Calu3 (cell line): ENCODE measurements at places on chromosomes 7 and 10.

DNA sequence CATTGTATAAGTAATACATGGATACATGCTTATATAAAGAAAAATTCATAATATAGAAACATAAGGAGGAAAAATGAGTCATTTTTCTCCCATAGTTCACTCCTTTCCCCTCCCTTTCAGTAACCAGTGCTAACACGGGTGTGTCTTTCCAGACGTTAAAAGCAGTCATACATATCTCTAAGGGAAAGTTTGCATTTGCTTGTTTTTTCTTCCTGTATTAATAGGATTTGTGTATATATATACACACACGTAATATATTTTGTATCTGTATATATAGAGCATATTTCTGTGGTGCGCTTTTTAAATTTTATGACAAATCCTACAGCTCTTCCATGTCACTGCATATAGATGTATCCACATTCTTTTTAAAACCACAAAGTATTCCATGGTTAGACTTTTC is 78.8 kb downstream of the RALA start:
- no peak for DNase-seq

DNA sequence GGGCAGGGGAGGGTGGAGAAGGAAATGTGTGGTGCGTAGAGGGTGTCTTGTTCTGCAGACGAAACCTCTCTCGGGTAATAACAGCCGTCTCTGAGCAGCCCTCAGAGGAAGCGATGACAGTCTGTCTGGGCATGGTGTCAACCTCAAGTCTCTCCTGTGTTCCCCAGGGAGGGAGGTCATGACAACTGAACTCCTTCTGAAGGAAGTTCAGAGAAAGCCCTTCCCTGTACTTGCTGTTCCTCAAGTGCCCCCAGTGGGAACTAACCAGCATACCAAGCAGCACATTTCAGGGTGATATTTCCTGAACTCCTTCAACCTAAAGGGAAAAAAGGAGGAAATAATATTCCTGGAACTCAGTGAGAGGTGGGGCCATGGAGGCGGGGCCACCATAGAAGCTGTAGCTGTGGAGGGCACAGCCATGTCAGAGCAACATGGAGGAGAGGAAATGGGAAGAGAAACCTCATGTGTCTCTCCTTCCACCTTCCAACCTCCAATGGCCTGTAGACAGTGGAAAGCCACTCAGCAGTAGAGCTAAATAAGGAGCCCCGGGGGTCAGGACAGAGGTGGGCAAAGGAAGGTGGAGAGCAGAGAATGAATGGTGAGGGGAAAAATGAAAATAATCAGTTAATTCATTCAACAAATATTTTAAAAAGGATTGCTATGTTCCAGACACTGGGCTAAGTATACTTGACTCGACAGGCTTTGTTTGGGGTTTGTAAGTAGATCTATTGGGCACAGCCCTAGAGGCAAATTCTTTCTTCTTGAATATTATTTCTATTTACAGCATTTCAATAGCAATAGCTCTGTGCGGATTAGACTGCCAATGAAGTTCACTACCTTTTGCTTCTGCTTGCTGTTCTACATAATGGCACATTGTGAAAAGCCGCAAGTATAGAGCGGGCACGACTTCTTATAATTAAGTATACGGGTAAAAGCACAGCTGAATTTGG is 61.0 kb upstream of the AOAH start:
- DNase-seq, result no peak

GRCh38 chr10:104680467-104681401 is 39.6 kb downstream of the SORCS3 start:
- no peak for DNase-seq

- DNase-seq, result no peak
Measured at GRCh38 chr10:96618653-96619052, 31.8 kb upstream of the TM9SF3 start.

GRCh38 chr10:73859428-73859783 is 14.9 kb downstream of the CAMK2G start:
- no peak for DNase-seq

DNA sequence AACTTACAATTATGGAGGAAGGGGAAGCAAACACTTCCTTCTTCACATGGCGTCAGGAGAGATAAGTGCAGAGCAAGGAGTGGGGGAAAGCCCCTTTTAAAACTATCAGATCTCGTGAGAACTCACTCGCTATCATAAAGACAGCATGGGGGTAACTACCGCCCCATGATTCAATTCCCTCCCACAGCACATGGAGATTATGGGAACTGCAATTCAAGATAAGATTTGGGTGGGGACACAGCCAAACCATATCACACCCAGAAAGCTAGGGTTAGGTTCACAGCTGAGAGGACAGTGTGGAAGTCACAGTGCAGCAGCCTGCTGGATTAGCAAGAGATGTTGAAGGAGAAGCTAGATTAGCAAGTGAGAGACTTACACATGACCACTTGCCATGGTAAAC is 81.6 kb downstream of the CRTAC1 start:
- no peak for DNase-seq

GRCh38 chr7:142104550-142105527 is 6.7 kb upstream of the MGAM2 start:
- peak; percentile 50 for DNase-seq

DNA sequence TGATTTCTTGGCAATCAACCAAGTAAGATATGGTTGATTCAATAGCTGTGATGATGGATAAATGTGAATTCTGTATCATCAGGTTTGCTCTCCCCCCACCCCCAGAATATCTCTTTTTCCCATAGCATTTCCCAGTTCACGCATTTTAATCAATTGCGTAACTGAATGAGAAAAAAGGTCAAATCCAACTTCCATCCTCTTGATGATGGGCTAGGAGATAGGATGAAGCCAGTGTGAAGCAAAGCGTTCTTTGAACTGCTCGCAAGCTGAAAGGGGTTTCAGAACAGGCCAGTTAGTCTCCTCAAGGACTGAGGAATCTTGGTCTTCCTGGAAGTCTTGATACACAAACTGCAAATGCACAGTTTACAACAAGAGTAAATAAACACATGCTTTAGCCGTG is 94.5 kb upstream of the ARMC3 start:
- DNase-seq, result no peak

DNA sequence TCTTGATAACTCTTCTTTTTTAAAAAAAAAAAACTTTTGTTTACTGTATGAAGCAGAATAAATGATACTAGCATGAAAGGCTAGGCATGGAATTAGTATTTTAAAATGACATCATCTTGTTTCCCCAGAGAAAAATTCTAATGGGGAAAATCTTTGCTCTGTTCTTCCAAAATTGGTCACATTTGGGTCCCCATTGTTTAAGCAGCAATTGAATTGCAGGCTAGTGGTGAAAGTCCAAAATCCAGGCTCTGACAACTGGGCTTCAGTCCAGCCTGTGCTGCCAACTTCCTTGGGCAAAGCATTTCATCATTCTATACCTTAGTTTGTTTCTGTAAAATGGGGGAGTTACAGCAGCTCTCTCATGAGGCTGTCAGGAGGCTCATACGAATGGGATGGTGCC is 726.4 kb downstream of the KCNMA1 start:
- no peak for DNase-seq

DNA sequence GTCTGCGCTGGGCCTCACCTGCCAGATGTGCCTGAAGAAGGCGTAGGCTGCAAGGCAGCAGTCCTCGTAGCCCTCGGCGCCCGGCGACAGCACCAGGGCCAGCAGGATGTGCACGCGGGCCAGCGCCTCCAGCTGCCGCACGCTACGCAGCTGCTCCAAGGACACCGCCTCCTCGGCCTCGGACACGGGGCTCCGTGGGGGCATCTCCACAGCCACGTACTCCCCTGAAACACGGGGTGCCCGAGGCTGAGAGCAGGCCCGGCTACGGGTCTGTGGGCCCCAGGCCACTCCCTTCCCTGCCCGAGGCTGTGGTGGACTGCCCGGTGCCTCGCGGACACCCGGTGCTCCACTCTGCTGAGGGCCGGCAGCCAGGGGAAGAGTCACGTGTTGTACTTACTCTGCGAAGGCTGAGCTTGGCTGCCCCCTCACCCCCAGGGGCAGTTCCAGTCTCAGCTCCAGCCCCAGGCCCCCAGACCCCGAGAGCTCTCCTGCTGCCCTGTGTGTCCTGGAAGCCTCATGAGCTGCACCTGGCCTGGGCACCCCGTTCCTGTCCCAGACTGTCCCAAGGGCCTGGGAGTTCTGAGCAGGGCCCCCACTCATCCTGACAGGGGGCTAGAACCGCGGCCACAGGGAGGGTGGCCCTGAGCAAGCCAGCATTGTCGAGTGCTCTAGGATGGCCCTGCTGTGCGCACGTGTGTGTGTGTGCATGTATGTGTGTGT is 62.8 kb downstream of the CFAP46 start:
- no peak for DNase-seq

DNA sequence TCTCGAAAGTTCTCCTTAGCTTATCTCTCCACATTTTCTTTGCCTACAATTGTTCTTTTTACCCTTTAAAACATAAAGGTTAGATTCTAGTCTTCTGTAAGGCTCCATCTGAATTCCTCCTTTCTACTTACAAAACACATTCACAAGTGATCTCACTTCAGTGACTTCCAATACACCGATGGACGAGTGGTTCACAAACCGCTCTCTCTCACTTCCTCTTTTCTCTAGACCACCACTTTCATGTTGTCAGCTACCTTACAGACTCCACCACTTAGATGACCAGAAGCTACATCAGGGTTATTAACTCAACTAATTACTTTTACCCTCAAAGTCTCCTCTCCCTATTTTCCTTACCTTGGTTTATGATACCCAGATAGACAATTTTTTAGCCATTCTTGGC is 11.8 kb downstream of the MET start:
- no peak for DNase-seq

GRCh38 chr7:158541346-158542010 is 46.1 kb downstream of the PTPRN2 start:
- no peak for DNase-seq

DNA sequence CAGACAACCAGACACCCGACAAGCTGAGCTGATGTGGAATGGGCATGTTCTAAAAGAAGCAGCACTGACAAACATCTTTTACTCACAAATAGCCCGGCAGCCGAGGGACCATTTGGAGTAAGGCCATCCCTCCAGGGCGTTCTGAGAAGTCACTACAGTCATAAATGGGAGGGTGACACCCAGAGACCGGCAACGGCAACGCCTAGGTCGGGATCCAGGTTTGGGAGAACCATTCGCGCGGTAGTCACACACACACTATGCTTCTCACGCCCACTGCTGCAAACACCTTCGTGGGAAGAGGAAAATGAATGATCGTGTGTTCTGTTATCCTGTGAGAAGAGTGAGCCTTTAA is 9.8 kb downstream of the TNS3 start:
- DNase-seq, result no peak

DNA sequence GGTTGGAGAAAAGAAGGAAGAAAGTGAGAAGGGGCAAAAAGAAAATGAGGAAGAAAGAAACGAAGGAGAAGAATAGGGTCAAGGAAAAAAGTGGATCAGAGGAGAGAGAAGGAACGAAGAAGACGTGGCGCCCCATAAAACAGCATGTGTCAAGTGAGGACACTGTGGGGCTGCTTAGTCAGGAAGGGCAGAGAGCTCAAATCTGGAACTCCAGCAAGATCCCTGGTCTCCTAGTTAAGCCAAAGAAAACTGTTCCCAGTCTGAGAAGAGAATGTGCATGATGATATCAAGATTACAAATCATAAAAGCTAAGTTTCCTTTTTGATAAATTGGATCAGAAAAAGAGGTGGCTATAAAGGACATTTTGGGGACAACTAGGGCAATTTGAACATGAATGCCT is 33.0 kb downstream of the CREB3L2 start:
- no peak for DNase-seq

- peak; percentile 22 for DNase-seq
Measured at GRCh38 chr10:53843736-53844362, 957.2 kb downstream of the PCDH15 start.

DNA sequence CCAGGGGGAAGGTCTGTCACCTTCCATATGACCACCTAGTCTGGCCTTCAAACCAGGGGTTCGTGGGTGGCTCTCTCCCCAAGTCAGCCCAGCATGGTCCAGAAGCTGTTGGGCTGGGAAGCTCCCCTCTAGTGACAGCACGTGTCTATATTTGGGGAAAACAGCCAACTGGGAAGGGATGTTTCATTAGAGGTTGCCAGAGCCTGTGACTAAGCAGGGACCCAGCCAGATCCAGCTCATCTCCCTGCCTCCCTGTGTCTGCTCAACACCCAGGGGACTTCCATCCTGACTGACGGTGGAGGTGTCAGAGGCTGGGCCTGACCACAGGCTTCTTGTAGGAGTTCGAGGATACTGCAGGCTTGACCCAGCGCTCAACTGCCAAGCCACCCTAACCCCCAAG is 10.5 kb downstream of the STYXL1 start:
- no peak for DNase-seq

GRCh38 chr7:28060371-28060950 is 120.1 kb downstream of the JAZF1 start:
- no peak for DNase-seq

DNA sequence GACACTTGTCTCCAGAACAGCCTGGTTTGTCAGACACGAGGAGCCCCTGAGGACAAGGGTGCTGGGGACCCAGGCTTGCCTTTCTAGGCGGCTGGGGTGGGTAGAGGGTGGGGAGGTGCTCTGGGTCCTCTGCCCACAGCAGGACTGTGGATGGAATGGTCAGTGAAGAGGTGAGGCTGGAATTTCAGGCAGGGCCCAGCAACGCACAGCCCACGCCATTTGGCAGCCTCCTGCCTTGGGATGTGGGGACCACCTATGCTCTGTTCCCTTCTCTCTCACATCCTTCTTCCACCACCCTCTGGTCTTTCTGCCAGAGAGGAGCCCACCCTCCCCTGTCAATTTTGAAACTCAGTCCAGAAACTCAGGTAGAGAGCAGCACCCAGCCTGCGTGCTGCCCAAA is 103.2 kb downstream of the CXCL12 start:
- DNase-seq, result no peak

- no peak for DNase-seq
Measured at GRCh38 chr10:123996302-123996701, 97.1 kb downstream of the CHST15 start.

DNA sequence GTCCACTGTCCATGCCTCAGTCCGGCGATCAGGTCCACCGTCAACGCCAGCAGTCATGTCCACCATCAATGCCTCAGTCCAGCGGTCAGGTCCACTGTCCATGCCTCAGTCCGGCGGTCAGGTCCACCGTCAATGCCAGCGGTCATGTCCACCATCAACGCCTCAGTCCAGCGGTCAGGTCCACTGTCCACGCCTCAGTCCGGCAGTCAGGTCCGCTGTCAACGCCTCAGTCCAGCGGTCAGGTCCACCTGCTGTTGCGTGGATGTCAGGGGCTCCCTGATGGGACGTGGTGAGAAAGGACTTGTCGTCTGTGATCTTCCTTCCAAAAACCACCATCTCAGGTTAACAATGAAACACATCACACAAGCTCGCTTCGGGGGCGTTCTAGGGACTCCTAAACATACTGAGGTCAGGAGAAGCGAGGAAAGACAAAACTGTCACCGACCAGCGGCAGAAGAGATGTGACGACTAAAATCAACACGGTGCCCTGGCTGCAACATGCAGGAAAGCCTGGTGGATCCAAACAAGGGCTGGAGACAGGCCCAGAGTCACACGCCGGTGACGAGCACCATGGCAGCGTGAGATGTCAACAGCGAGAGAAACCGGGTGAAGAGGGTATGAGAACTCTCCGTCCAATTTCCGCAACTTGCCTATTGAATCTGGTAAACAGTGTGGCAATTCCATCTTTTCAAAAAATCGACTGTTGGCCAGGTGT is 264.2 kb downstream of the MAD1L1 start:
- DNase-seq, result no peak
